NCI-H1092 (cell line): ENCODE measurements at places on chromosomes 2 and 18.

- DNase-seq = no peak
Observed at GRCh38 chr2:121944072-121944831, 188.8 kb downstream of the TSN start.

- no peak for DNase-seq
Observed at GRCh38 chr18:37598396-37598795, 32.8 kb upstream of the CELF4 start.

GRCh38 chr2:218876562-218877219, 4.0 kb upstream of the WNT10A start:
- peak; percentile 20 for DNase-seq

DNA sequence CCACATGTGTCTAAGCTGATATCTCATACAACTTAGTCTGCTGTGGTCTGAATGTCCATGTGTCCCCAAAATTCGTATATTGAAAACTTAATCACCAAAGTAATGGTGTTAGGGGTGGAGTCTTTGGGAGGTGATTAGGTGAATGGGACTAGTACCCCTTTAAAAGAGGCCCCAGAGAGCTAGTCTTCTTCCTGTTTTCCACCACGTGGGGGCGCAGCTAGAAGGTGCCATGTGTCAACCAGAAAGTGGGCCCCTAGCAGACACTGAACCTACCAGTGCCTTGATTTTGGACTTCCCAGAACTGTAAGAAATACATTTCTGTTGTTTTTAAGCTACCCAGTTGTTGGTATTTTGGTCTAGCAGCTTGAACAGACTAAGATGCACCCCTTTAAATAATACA, 86.6 kb downstream of the ASB1 start:
- no peak for DNase-seq

GRCh38 chr2:170341684-170342623, 164.0 kb downstream of the MYO3B start:
- DNase-seq = peak; percentile 27

- no peak for DNase-seq
Observed at GRCh38 chr2:39649511-39649910, 16.2 kb upstream of the TMEM178A start.

DNA sequence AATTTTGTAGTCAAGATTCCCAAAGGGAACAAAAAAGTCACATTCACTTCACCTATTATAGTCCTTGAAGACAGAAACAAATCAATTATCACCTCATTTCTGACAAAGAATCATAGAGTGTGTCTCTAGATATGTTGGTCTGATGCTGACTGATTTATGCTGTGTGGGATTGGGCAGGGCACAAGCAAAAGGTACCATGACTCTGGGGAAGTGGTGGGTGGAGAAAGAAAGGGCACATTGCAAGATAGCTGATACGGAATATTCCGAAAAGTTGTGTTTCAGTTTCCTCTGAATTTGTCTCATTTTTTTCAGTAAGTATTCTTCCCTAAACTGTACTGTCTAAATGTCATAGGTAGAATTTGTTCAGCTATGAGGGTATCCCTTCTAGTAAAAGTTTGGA, 268.0 kb downstream of the MREG start:
- no peak for DNase-seq

DNA sequence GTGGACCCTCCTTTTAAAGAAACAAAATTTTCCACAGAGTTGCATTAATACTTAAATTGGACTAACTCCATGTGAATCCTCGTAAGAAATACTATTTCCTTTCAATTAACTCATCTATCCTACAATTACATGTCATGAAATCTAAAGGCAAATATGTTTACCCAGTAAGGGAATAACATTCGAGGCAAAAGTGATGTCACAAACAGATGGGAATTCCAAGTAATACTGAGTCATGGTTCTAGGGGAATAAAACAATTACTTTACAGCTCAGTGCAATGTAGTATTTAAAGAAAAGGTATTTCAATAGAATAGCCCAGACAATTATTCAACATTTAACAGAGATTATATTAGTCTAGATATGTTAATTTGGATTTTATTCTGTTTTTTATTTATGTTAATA, 205.8 kb downstream of the ZNF385B start:
- no peak for DNase-seq

DNA sequence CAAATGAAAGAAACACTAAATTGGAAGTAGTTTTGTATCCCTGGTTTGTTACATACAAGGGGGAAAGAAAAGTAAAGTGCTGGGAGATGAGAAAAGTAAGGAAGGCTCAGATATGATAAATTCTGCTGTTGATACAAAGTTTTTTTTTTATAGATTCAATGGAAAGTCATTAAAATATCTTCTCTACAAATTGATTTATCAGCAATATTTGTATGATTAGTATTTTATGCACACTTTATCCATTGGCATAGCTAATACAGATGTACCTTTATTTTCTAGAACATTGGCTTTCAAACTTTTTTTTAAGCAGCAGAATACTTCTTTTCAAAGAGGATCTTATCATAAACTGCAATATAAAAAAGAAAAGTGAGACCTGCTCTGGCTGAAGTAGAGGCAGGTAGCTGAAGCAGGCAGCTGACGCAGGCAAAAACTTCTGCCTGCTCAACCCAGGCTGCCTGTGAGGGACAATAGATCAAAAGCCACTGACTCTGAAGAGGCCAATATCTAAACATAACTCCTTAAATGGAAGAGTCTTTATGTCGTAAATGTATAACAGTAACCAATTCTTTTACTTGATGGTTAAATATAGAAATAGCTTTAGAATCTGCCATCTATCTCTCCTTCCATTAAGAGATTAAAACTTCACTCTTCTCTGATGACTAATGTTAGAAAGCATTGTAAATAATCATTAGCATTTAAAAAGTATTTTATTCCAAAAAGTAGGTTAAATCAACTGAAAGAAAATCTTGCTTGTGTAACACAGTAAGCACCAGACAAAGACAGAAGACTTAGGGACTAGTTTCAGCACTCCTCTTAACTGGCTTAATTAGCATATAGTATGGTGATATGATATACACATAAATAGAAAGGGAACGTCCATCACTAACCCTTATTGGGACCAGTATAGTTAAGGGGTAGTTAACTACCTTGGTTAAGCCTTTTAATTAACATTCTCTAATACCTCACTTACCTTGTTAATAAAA, 174.2 kb downstream of the SLC39A10 start:
- no peak for DNase-seq

DNA sequence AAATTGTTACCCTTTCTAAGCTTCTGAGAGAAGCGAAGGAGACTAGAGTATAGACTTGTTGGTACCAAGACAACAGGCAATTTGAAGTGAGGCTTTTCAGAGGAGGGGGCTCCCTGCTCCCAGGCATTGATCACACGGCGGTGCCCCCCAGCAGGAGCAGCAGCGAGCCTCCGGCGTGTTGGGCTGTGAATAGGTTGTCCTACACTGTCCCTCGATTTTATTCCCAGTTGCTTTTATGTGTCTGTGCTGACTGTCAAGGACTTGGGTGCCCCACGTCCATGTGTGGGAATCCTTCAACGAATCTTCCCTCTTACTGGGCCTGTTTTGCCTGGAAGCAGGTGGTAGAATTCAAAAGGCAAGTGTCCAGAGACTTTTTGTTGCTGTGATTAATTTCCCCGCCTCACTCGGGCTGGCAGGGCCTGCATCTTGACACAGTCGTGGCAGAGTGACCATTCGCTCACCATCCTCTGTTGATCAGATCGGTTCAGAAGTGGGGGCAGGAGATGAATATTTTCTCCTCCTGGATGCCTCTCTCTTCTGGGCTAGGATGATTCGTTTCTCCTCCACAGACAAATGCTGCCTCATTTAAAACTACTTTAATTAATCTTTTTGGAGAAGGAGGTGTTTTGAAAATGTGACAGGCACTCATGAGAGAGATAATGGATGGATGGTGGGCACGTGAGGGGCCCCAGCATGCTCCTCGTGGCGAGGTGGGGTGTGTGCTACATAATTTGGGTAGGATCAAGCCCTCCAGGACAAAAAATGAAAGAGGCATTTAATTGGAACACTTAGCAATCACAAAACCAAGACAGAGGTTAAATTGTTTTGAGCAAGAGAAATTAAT, 77.6 kb downstream of the SMIM21 start:
- no peak for DNase-seq

DNA sequence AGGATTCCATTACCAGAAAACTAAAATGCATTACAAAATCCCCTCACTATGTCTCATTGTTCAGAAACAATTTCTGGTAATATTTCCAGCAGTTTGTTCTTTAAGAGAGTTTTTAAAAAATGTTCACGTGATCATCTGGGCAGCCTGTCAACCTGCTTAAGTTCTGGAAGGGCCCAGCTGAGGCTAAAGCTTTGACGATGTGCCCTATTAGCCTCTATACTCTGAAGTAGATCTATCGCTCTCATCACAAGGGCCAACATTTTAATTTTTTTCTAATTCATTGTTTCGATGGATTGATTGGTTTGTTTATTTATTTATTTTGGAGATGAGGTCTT, 205.8 kb downstream of the PRKCE start:
- no peak for DNase-seq

- DNase-seq = no peak
Observed at GRCh38 chr2:69890881-69891280, 2.9 kb upstream of the SNRNP27 start.

DNA sequence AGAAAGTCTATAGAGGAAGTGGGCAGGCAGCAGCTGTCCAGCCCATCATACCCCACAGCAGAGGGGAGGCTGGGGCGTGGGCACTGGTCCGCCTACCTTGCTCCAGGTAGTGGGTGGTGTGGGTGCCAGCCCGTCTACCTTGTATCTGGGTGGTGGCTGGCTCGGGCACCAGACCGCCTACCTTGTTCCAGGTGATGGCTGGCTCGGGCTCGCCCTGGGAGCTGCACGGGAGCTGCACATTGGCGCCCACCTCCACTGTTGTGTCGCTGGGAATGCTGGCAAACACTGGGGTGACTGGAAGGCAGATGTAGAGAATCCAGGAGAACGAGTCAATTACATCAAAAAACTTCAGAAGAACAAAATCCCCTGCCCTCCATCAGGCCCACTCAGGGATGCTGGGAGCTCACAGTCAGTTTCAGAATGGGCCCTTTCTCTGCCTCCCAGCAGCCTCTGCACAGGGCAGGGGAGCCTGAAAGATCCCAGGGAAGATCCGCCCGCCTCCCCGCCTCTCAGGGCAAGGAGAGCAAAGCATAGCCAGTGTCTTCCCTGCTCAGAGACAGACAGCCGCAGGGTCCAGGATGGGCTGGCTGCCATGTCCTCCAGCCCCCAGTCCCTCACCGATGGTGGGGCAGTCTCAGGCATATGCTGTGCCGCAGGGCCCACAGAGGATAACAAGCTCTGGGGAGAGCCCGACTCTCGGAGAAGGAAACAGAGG, 82.3 kb downstream of the PXDN start:
- no peak for DNase-seq

DNA sequence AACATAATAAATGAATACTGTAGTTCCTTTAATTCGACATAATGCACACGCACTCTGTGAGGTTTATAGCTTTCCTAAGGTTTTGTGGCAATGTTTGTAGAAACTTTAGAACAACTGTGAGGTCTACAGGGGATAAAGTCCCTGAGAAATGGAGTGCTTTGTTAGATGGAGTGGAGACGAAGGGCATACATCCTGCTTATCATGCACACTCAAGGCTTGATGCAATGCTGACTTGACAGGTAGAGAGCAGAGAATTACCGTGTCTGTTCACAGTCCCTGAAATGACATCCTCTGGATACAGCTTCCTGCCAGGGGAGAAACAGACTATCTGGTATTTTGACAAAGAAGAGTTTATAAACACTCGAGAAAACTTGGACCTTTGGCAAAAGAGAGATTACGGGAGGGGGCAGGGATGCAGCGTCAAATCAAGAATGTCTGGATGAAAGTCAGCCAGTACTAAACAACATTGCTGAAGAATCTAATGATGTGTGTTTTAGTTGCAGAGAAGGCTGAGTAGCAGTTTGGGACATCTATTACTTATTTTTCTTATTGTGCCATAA, 766.9 kb upstream of the ZEB2 start:
- no peak for DNase-seq

GRCh38 chr2:155209696-155210450, 511.4 kb downstream of the KCNJ3 start:
- no peak for DNase-seq

- no peak for DNase-seq
Observed at GRCh38 chr2:4840791-4841190, 851.4 kb upstream of the SOX11 start.

- no peak for DNase-seq
Observed at GRCh38 chr2:88049622-88050021, 6.0 kb downstream of the KRCC1 start.

DNA sequence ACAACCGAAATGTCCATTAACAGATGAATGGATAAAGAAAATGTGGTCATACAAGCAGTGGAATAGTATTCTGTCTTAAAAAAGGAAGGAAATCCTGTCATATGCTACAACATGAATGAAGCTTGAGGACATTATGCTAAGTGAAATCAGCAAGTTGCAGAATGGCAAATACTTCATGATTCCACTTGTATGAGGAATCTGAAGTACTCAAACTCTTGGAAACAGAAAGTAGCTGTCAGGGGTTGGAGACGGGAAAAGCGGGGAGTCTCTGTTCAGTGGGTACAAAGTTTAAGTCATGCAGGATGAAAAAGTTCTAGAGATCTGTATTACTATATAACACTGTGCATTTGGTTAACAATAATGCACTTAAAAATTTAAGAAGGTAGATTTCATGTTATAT, 209.0 kb upstream of the SIX2 start:
- no peak for DNase-seq

DNA sequence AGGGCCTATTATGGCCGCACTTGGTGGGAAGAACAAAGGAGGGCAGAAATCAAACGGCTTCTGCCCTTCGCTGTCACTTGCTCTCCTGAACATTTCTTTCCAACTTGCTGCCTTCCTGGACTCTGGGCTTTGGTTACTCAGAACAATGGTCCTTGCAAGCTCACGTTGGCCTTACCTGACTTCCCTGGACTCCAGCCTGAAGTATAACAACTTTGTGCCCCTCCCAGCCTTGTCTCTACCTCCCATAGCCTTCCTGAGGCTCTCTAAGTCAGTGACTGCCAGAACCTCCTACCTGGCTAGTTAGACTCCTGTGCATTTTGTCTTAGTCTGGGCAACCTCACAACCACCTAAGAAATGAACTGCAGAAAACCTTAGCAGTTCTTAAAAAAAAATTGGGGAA, 30.2 kb upstream of the ITPRID2 start:
- DNase-seq = no peak

DNA sequence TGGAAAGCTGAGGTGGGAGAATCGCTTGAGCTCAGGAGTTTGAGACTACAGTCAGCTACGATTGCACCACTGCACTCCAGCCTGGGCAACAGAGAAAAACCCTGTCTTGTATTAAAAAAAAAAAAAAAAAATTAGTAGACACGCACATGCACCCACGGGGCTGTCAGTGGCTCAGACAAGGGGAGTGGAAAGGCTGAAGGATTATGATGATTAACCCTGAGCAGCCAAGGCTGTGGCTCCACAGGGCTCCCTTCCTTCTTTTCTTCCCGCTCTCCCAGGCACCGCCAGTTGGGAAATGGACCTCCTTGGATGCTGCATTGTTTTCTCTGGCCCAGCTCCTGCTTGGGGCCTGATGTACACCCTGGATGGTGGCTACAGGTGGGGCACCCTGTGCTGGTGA, 49.0 kb upstream of the RAB6C start:
- no peak for DNase-seq

- DNase-seq = no peak
Observed at GRCh38 chr18:35918564-35918963, 53.9 kb upstream of the RMP24 start.
